ENCODE measurements at places on chromosomes 11 and 22.

DNA sequence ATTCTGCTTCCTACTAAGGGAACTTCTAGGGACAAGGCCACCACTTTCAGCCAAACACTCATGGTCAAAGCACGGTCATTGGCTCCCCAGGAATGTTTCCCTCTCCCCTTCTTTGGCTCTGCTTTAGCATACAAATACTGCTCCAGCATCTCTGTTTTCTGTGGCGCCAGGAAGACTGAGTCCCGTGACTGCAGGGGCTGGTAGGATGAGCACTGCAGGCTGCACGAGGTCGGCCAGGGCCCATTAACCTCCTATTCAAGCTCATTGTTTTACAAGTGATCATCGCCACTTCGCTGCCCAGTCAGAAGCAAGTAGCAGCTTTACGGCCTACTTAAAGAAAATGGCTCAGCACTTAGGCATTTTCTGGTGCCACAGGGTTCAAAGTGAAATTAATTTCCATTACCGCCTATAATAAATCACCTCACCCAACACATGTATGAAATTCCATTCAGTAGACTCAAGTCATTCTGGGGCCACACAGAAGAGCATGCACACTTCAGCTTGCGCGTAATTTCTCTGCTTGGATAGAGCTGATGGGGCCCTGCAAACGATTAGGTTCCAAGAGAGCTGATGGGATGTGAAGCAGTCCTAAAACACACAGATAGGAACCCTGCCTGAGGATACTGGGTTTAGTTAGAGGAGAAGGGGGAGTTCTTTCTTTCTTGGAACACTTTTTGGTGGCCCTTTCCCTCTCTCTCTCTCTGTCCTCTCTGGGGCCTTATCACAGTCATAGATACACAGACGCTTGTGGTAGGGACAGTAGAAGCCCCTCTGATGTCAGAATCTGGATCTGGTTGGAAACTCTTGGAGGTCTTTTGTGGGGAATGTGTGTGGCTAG lies 173.7 kb downstream of the KIF18A start:
- DNase-seq, result no peak

DNA sequence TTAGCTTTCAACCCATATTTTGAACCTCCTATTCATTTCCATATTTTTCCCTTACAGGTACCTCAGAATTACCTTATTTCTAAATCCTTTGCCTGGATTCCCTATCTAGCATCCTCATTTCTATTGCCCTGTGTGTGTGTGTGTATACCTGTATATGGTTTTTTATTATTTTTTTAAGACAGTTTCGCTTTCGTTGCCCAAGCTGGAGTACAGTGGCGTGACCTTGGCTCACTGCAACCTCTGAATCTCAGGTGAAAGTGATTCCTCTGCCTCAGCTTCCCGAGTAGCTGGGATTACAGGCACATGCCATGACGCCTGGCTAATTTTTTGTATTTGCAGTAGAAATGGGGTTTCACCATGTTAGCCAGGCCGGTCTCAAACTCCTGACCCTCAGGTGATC lies 12.6 kb downstream of the HIPK3 start:
- DNase-seq, result no peak

DNA sequence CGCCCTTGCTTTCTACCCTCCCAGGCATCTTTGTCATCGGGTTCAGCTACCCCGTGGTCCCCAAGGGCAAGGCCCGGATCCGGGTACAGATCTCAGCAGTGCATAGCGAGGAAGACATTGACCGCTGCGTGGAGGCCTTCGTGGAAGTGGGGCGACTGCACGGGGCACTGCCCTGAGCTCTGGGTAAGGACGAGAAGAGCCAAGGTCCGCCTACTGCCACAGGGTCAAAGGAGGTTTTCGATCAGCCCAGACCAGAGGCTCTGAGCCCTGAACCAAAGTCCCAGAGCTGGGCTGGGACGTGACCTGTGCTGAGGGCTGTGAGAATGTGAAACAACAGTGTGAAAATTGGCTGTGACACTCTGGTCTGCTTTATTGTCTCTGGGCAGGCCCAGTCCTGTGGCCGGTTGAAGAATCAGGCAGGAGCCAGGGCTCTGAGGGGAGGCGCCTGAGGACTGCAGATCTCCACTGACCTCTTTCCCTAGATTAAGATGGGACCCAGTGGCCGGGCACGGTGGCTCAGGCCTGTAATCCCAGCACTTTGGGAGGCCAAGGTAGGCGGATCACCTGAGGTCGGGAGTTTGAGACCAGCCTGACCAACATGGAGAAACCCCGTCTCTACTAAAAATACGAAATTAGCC lies 6.5 kb upstream of the GALR3 start:
- no peak for DNase-seq

GRCh38 chr11:125128450-125128849 lies 17.0 kb upstream of the TMEM218 start:
- DNase-seq, result no peak

- no peak for DNase-seq
Measured at GRCh38 chr11:30125456-30125855, 105.4 kb upstream of the FSHB start.

DNA sequence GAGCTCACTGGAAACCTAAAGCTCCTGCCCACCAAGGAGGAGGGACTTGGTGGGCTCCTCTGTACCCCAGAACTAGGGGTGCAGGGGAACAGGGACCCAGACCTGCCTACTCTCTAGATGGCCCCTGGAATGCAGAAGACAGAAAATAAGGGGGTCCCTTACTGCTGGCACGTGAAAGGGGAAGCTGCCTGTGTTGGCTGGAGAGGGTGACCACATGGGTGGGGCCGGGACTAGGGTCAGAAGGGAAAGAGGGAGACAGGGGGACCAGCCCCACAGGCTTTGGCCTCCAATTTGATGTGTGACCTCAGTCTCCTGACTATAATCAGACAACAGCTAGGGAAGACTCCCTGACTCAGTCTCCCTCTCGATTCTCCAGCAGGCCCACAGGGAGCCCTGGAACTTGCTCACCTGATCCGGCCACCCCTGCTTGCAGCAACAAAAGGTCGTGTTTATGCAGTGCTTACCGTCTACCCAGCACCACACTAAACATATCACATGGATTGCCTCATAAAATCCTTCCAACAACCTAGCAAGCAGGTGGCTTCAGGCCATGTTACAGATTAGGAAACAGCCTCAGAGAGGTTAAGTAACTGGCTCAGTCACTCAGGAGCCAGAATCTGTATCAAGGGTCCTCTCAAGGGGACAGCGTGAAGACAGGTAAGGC lies 10.2 kb downstream of the ARAP1 start:
- no peak for DNase-seq

DNA sequence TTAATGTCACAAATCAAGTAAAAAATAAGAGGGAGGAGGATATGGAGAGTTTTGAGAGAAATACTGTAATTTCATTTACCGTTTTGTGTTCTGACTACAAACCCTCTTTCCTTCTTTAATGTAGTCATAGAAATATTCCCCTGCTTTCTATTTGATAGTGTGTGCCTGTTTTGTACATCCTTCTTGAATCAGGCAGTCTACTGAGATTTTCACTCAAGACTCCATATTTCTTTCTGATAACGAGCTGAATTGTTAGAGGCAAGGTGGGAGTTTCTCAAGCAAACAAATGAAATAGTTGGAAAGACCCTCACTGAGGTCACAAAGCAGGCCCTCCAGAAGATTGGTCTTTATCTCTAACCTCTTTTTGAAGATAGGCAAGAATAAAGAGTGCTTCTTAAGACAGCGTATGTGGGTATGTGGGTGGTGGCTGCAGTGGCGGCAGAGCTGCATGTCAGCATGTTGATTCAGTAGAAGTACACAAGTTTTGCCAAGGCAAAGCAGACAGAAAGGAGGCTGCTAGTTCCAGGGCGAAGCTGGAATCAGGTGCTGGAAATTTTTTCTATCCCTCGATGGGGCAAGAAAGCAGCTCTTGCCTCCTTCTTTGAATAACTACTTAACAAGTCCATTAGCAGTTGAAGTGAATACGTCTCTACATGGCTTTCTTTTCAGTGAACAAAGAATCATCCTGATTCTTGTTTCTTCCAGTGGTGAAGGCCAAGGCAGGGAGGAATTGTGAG lies 164.2 kb downstream of the FAM76B start:
- DNase-seq, result no peak

GRCh38 chr22:33811208-33811607 lies 109.1 kb downstream of the LARGE1 start:
- no peak for DNase-seq

DNA sequence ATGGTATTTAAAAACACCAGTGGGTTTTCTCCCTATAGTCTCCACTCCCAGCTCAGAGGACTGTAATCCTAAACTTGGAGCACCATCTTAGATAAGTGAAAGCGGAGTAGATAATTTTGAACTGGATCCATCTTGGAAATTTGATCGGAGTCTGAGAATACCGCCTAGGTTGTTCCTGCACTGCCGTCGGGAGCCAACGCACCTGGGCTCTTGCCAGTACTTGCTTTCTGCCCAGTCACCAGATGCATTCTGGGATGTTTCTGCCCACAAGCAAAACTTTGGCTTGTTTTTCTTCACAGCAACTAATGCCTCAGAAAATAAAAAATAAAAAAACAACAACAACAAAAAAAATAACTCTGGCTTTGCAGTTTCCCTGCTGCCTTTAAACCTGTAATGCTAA lies 113.0 kb upstream of the MTMR2 start:
- DNase-seq, result no peak

DNA sequence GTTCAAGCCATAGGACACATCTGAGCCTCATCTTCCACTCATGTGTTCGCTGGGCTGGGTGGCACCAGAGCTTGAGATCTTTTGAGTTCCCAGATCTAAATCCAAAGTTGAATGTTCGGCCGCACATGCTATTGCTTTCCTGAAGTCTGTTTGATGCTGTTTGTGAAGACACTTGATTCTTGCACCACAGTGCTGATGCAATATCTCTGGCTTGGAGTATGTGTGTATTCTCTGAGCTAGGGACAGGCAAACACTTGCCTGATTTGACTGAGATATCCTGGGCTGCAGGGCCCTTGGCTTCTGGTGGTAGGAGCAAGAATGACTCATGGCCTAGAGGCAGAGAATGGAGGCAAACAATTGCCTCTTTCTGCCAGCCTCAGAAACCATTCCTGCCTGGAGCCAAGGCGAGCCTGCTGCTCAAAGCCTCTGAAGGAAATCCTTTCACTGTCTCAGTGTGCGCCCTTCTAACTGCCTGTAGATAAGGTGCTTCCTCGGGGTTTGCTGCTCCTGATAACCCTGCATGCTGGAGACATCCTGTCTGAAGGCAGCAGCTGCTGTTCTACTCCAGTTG lies 73.0 kb downstream of the CYB5R2 start:
- no peak for DNase-seq

All from activated naive CD8-positive, alpha-beta T cell treated with anti-CD3 and anti-CD28 coated beads, Interleukin-2, amount 10 ng/mL, durations not matched to agents 7 days and 5 days (primary cell).